ENCODE measurements at places on chromosomes 6 and 20.
A peak's percentile ranks its signal among the peaks of the same experiment; 100 is the strongest.

DNA sequence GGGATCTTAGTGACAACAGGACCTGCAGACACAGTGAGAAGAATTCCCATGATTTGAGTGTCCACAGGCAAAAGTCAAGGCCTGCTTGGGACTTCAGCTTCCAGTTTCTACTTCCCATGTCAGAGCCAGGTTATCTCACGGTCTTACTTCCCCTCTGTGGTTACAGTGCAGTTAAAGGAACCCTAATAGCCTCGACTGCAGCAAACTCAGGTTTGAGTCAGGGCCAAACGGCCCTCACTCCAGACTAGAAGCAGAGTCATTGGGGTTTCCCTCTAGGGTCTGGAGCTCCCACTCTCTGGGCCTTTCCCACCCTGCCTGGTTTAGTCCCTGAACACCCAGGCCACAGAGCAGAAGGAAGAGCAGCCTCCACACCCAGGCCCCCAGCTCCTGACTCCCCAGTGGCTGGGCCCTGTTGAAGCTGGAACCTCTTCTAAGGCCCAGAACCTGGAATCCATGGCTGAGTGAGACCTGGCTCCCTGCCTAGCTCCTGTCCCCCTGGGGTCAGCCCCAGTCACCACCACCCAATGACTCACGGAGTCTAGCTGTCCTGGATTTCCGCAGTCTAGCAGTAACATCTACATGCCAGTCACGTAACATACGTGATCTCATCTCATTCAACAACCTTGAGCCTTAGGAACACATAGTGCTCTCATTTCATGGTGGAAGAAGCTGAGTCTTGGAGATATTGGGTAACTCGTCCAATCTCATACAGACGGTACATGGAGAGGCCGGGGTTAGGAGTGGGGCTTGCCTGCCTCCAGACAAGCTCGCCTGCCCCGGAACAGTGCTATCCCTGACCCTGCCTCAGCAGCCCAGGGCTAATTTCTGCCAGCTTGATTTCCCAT, 9.2 kb upstream of the GHRH start:
- DNase-seq: no peak

DNA sequence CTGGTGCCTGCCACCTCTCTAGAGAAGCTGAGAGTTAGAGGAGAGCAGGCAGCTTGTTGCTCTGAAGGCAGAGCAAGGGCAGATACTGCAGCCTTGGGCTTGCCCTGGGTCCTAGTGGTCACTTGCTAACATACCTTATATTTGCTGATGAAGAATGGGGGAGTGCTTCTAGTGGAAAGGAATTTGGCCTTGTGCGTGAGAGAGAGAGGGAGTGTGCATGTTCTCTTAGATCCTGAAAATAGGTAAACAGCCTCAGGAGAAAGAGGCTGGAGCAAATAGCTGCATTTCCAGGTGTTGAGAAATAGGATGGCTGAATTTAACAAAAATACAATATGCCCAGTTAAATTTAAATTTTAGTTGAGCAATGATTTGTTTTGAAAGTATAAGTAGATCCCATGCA, 724.5 kb upstream of the FLRT3 start:
- DNase-seq: no peak

DNA sequence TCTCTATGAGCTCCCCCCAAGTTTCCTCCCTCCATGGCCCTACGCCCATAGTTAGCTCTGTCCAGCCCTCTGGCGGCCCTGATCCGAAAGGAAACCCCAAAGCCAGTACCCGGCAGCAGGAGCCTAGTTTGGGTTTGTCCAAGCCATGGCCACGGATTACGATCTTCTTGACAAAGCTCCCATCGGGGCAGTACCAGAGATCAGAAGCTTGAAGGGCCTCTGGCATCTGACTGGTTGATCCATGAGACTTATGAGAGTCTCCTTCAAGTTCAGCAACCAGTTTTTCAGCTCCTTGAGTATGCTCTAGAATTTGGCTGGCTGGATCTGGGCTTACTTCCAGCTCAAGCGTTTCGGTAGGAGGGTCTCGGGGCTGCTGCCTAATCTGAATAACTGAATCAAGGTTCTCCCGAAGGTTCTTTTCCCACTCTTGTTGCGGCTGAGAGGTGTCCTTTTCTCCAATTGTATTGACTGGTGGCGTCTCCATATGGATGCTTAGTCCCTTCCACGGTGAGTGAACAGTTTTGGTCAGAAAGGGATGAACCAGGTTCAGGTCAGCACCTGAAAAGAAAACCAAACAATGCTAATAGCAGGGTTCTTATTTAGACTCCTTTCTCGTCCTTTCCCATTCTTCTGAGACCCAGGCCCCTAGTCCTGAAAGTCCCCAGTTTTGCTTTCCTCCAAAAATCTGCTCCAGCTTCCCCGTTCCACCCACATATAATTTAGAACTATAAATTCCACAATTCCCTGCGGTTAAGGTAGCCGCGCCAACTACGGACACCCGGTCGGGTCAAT, 595 bp downstream of the FKBPL start:
- DNase-seq: no peak

- DNase-seq: no peak
These were observed 61.3 kb upstream of the HEY2 start for GRCh38 chr6:125688138-125688537.

DNA sequence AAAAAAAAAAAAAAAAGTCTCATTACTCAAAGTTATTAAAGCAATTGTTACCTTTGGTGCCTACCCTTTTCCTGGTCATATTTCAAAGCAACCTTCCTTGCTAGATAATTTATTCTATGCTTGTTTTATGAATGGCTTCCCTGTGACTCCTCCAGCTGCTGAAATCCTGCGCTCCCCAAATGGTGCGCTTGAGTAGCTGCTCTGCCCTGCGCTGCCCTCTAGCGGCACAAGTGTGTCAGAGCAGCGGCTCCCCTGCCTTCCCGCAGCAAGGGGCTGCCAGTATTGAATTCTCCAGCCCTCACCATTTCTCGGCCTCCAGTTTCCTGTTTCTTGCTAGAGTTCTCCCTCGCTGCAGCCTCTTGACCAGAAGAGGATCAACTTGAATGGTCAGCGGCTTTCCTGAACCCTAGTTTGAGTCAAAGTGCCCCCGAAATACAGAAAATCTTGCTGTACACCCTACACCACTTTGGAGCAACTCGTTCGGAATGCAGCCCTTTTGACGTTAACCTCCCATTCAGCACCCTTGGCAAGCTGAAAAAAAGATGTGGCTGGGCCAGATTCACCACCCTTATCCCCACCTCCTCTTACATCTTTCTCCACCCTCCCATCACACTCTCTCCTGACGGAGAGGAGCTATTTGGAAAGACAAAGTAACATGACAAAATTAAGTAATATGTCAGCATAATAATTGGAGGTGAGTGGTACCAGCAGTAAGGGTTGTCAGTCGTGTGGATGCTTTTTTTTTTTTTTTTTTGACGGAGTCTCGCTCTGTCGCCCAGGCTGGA, 60.4 kb upstream of the KLHL31 start:
- DNase-seq: peak; percentile 49

DNA sequence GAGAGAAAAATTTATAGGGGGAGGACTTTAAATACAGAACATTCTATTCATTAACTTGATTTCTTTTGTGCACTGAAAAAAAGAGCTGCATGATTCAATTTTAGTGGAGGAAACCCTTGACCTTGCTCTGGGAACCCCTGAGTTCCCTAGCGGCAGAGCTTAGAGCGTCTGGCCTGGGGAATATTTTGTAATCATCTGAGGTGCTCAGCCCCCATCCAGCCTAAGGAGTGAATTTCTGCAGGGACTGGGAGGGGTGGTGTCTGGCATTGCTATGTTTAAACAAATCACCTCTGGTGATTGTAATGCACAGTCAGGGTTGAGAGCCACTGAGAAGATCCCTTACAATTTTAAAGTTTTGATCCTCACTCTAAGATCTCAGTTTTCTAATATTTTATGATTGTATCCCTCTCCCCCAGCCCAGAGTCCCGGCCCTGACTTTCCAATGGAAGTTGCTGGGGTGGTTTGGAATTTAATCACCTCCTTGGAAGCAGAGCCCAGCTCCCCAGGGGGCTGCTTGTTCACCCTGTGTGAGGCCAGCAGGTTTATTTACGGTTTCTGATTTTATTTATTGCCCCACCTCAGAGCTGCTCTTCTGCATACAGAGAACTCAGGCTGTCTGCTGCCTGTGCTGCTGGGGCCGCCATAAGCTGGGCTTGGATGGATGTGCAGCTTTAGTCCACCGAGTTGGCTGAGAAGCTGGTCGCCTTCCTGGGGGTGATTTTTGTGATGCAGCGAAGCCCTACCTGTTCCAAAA, 263.1 kb downstream of the LRFN2 start:
- no peak for DNase-seq

DNA sequence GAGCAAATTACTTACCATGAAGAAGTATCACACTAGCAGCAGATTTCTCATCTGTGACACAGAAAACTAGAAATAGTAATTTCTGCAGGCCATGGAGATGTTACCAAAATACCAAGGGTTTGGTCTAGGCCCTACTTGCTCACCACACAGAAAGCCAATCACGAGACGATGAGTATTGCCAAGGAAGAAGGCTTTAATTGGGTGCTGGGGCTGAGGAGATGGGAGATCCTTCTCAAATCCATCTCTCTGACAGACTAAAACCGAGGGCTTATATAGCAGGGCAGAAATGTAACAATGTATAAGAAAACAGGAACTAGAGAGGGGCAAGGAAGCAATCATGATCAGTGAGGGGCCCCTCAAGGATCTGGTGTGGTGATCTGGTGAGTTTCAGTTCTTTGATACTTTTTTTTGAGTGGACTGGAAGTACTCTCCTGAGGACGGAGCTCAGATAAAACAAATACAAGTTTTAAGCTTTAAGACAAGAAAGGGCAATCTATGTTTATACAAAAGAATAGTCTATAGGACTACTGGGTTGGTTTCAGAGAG, 40.9 kb downstream of the RNF182 start:
- no peak for DNase-seq

- no peak for DNase-seq
These were observed 360.2 kb downstream of the PREX1 start for GRCh38 chr20:48467622-48468021.
